ENCODE measurements at places on chromosomes 16 and 17.

DNA sequence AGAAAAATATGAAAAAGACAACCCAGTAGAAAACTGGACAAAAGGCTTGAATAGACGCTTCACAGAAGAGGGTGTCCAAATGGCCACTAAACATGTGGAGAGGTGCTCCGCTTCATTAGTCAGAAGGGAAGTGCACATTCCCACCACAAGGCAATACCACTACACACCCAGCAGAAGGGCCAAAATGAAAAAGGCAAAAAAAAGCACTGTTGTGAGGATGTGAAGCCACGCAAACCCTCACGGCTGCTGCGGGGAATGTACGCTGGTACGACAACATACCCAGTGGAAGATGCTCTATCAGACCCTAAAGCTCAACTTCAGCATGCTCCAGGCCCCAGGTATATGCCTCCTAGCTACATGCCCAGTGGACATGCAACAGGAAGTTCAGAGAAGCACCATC is 17.0 kb downstream of the PIK3R5 start:
- no peak for DNase-seq

GRCh38 chr16:9870962-9871361 is 311.3 kb downstream of the GRIN2A start:
- DNase-seq = no peak

DNA sequence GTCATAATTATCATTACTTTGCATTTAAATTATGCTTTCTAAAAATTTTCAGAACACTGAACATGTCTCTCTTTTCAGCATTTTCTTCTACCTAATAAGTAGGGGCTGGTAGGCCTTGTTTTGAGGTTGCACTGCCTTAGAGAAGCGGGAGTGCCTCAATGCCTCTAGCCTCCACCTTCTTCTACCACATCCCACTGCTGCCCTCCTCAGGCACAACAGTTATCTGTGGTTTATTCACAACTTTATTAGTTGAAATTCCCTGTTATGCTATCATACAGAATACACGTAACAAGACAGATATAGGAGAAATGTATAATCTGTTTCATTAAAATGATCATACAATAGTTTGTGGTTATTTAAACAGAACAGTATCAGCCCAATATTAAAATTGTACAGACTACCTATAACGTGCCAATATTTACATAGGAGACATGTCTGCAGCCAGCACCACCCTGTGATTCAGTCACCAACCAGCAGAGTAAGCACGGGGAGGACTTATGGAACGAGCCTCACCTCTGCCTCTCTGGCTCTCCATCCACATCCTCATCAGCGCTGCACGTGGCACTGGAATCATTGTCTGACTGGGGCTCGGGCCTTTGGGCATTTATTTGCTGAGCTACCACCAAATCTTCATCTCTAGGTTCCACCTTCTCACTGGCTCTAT is 101.2 kb downstream of the TTC19 start:
- no peak for DNase-seq

GRCh38 chr16:50103764-50104163 is 38.0 kb downstream of the HEATR3 start:
- DNase-seq = no peak

- DNase-seq = no peak
Observed at GRCh38 chr16:52591934-52592592, 45.1 kb upstream of the TOX3 start.

DNA sequence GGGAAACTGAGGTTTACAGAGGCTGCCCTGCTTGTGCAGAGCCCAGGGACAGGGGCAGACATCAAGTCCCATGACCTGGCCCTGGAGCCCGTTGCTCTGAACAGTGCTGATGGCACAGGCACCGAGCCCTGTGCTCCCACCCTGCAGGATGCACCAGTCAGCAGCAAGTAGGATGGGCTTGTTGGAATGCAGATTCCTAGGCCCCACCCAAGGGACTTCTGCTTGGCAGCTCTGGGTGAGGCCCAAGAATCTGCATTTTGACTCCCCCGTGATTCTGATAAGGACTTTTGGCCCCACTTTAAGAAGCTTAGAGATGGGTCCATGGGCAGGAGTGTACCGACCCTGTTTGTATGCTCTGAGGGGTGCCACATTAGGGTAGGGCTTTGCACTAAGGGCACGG is 23.3 kb downstream of the LASP1 start:
- no peak for DNase-seq

DNA sequence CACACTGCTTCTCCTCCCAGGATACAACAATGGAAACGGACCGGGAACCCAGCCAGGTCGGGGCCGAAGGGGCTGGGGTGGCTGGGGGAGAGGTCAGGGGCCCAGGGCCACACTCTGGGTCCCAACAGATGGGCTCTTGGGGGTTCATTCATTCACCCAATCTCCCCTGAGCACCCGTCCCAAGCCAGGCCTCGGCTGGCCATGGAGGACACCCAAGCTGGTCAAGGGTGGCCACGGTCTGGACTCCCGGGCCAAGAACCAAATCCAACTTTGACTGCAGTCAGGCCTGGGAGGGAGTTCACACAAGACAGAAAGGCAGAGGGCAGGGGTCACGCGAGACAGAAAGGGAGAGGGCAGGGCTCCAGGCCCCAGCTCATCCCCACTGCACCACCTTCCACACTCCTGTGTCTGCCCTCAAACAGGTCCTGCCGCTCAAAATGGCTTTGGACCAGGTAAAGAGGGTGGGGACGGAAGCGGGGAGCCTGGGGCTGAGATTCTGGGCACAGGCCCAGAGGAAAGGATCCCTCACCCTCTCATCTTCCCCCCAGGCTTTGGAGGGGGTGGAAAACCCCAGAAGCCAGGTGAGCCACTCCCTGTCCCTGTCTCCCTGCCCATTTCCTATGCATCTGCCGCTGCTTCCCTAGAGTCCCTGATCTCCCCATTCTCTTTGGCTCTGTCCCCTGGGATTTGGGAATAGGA is 12.3 kb upstream of the PKMYT1 start:
- peak; percentile 89 for DNase-seq

DNA sequence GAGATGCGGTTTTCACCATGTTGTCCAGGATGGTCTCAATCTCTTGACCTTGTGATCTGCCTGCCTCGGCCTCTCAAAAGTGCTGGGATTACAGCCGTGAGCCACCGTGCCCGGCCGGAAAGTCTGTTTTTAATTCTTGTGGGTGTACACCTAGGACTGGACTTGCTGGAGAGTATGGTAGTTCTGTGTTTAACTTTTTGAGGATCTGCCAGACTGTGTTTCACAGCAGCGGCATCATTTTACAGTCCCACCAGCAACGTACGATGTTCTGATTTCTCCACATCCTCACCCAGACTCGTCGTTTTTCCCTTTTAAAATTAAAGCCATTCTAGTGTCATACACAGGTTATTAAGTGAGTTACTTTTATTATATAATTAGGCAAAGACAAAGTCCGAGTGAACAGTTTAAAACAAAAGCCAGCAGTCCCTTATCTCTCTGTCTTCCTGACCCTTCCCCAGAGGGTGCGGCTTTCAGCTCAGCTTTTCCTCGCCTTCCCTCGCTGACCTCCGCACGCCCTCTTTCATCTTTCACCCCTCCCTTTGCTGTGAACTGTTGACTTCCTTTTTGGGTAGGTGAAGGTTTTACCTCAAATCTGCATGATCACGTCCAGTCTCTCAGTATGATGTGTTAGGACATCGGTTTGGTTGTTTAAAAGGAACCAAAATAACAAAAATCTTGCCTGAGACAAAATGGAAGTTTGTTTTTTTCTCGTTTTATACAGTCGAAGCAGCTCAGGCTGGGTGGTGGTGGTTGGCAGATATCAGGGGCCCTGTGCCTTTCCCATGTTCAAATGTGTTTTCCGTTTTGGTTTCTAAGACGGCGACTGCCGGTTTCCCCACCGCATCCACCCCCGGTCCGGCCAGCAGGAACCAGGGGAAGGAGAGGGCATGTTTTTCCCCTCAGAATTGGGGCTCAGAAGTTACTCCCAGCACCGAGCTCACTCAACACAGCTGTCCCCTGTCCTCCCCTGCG is 18.0 kb downstream of the FAM234A start:
- DNase-seq = no peak

DNA sequence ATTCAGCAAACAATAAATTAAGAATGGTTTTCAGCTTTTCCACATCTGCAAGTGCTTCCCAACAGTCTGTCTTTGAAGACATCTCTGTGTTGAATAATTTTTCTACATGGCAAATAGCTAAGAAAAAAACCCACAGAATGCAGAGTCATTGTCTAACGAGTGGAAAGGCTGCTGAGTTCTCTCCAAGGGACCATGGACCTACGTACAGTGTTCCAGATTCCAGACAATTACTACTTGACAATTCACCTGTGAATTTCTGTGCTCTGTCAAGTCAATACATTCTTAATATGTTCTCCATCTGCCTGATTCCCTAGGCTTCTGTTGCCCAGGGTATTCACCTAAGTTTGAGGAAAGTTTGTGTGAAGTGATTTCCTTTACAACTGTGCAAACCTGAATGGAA is 83.8 kb upstream of the CA10 start:
- no peak for DNase-seq

DNA sequence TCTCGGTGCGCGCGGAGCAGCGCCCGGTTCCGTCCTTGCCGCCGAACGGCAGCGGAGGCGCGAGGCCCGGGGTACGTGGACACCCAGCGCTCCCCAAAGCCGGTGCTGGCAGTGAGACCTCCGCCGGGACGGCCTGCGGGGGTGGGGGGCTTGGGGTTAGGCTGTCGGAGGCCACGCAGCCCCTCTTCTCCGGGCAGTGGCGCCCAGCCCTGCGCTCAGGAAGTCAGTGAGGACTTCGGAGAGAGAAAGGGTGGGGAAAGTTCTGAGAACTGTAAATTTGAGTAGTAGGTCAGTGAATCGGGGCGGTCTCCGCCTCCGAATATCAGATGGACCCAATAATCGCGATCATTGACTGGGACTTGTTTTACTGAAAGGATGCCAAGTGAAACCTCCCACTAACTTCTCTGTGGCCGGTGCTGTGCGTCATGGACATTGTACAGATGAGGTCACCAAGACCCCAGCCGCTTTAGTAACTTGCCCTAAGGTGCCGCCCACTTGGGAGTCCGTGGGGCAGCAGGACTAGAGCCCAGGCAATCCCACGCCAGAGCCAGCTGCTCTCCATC is 468 bp downstream of the IL4R start:
- peak; percentile 76 for DNase-seq

DNA sequence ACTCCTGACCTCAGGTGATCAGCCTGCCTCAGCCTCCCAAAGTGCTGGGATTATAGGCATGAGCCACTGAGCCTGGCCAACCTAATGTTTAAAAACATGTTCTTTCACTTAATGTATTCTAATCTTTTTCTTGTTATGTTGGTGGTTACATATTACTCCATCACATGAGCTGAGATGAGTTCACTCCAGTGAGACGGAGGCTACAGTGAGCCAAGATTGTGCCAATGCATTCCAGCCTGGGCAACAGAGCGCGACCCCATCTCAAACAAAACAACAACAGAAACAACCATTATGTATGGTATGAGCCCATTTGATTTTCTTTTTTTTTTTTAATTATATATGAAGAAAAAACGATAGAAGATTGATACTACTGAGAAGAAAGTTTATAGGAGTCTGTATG is 39.6 kb downstream of the SLC39A11 start:
- DNase-seq = no peak

DNA sequence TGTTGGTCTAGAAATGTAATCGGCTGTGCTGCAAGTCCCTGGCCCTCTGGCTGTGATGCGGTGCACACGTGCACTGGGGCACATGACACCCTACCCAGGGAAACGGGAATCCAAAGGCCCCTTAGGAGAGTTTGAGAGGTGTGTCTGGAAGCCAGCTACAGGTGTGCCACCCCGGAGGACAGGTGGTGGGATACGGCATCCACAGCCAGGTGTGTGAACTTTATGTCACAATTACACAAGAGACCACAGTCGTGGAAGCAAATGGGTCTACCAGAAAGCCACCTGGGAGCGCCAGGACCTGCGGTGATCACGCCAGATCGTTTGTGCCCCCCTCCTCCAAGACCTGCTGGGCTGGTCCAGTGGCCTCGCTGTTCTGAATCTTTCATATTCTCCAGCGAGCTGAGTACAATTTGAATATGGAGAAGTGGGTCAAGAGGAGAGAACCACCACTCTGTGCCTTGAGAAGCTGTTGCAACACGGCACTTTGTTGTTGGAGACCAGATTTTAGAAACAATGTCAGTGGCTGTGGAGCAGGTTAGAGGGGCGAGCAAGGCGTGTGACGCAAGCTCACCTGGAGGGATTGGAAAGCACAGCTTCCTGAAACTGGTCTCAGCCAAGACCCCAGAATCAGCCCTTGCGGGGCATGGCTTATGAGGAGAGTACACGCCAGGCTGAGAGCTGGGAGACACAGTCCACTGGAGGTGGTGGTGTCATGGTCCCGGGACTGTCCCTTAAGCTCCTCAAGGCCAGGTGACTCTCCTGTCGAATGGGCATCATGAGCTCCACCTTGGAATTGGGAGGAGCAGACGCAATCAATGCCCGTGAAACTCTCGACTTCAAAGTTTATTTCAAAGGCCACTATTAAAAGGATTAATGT is 37.4 kb downstream of the COX4I1 start:
- DNase-seq = no peak

DNA sequence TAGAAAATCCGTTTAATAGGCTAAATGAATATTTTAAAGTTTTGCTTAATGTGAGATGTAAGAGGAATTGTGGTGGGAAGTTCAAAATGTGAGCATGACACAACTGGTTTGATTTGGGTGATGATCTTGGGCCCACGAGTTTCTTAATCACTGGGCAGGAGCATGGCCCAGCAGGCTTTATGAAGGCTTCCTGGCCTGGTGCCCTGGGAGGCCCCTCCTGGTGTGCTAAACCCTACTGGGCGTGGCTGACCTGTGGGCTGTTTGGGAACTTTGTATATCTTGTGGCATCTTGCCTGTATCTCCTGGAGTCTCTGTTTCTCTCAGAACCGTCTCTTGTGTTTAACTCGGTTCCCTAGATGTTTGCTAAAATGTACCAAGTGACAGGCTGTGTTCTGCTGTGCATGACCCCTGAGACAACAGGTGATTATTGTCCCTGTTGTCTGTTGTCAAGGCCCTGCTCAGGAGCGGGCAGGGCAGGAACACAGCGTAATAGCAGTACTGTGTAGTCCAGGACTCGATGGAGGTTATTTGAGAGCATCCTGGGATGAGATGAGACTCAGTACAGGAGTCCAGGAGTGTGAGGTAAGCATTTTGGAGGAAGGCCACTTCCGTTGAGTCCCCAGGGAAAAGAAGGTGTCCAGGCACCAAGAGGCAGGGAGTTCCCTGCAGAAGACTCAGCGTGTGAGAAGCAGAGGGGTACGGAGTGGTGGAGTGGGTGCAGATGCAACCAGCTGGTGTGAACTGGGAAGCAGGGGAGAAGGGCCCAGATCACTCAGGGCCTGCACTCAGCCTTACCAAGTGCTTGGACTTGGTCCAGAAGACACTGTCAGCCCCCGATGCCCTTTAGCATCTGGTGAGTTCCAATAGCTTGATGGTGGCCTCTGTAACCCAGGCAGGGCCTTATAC is 48.5 kb downstream of the B9D1 start:
- peak; percentile 43 for DNase-seq

All from RWPE1 (cell line).